ENCODE measurements at places on chromosomes 13 and 19.

DNA sequence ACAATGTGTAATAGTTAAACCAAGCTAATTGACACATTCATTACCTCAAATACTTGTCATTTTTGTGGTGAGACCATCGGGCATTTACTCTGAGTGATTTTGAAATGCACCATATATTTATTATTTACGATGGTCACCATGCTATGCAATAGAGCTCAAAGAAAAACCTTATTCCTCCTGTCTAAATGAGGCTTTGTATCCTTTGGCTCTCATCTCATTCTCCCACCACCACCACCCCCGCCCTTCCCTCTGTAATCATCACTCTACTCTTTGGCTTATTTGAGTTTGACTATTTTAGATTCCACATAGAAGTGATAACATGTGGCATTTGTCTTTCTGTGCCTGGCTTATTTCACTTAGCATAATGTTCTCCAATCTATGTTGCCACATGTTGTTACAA lies 124.9 kb downstream of the CYSLTR2 start:
- no peak for DNase-seq

- DNase-seq, result no peak
Observed at GRCh38 chr13:34179481-34179880, 361.5 kb downstream of the RFC3 start.

- no peak for DNase-seq
Observed at GRCh38 chr19:31280287-31281006, 68.8 kb downstream of the TSHZ3 start.

GRCh38 chr13:46478651-46479050 lies 74.3 kb upstream of the LRCH1 start:
- no peak for DNase-seq

- DNase-seq, result no peak
Observed at GRCh38 chr19:8366961-8367326, 3.0 kb downstream of the ANGPTL4 start.

- no peak for DNase-seq
Observed at GRCh38 chr19:49656456-49657109, 9.1 kb downstream of the IRF3 start.

GRCh38 chr19:18468517-18468916 lies 30.6 kb upstream of the ISYNA1 start:
- no peak for DNase-seq

DNA sequence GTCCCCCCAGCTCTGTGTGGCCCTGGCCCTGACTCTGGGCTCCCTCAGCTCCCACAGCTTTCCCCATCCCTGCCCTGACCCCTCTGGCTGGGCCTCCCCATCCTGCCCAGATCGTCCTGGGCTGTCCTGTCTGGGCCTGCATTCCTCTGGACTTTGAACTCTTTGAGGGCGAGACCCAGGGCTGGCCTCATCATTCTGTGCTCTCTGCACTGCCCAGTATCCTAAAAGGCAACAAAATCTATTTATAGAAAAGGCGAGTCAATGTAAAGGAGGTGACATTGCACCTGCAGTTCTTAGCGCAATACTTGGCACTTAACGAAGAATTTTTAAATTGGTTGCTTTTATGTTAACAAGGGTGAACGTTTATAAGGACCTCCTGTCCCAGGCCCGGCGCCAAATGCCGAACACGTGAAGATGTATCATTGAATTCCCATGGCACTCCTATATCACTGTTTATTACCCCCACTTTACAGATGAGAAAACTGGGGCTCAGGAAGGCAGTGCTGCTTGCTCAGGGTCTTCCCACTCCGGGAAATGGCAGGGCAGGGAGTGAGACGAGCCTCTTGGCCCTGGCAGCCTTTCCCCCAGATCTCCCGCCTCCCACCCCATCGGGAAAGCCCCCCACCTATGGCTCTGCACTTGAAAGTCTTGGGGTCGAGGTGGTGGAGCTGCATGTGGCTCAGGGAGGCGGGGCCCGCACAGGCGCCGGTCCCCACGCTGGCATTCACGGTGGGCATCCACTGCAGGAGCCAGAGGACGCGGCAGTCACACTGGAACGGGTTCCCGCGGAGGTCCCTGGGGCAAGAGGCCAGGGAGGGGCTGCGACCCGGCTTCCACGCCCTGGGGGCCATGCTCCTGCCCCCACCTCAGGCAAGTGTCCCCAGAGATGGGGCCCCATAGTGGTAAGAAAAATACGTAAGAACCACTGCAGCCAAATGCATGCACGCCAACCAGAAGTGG lies 3.8 kb downstream of the LGI4 start:
- DNase-seq, result no peak

GRCh38 chr19:33110137-33110910 lies 21.6 kb upstream of the WDR88 start:
- no peak for DNase-seq

DNA sequence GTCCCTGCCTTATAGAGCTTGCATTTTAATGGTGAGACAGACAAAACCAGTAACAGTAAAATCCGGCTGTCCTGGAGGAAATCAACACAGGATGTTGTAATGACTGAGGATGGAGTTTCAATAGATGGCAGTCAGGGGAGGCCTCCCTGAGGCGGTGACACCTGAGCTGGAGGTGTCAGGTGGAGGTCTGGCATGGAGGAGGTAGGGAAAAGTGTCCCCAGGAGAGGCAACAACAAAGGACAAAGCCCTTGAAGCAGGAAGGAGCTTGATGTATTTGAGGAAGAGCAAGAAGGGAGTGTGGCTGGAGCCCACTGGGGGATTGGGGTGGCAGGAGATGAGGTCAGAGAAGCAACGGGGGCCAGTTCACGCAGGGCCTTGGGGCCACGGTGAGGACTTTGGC lies 7.8 kb downstream of the GRIN2D start:
- DNase-seq, result no peak

All from activated CD4-positive, alpha-beta T cell treated with anti-CD3 and anti-CD28 coated beads, Interleukin-2, amount 50 U/mL, for 16 hours (primary cell).